ENCODE measurements at places on chromosomes 16 and 17.

DNA sequence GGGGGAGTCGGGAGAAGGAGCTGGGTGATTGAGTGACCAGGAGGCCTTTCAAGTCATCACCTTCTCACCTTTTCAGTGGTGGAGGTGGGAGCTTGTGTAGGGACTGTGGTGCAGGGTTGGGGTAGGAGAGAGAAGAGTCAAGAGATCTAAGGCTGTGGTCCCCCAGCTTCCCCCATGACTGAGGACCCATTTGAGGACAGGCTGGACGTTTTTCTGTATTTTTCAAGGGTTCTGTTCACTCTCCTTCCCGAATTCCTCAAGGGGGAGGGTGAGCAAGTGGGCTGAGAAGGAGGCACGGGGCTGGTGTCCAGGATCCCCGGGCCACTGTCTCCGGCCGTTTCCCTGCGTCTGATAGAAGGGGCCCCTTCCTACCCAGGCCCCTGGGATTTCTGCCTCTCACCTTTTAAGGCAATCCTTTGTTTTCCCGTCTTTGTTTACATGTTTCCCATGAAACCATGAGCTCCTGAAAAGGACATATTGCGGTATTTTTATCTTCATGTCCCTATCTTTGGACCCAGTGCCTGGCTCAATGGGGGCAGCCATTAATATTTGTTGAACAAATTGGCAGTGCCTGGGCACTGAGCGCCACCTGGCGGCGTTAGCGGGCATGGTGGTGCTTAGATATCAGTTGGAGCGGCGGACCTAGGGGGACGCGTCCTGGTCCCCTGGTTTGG, 9.2 kb upstream of the CD300A start:
- no peak for DNase-seq

GRCh38 chr17:31798205-31798724, 60.8 kb downstream of the COPRS start:
- DNase-seq = no peak

DNA sequence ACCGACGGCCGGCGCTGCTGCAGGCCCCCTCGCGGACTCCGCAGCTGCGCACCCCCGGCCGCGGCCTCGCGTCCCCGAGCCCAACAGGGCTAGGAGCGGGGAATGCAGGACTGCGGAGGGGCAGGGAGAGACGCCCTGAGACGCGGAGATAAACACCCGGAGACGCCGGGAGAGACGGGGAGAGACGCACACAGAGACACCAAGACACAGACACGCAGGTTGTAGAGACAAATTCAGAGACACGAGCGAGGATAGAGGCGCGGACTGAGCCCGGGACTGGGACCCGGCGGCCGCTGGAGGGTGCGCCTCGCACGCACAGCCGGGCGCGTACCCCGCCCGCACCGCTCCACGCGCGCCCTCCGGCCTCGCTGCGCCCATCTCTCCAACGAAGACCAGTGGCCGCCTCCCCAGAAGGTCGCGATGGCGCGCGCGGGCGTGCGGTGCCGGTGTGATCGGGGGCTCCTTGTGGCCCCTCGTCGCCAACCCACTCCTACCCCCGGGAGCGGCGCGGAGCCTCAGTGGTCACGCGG, 902 bp downstream of the STAC2 start:
- no peak for DNase-seq

DNA sequence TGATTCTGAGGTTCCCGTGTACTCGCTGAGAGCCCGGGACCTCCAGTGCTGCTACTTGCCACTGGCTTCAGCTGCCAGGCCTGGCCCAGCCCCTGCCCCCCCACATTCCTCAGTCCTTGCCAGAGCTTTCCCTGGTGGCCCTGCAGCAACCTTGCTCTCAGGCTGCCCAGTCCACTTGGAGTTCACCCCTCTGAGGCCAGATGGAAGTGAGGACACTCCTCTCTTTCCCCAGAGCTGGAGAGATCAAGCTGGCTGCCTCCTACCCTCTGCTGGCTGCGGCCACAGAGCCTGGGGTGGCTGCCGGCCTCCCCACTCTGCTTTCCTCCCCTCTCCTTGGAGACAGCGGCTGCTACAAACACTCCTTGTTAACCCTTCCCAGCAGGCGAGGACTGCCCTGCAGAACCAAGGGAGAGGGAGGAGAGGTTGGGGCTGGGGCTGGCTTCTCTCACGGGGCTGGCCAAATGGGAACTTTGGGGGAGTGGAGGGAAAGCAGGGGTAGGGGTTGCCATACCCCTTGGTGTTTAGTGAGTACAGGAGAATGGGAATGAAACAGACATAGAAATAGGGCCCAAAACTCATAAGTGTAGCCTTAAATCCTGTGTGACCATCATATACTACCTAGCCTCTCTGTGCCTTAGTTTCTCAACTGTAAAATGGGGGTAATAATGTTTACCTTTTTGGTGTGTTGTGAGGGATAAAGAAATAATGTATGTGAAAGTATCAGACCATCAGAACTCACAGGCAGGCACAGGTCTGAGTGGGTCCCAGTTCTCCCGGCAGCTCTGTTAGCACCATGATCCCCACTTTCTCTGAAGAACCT, at the start of gene GAS2L2:
Gene GAS2L2, minus strand, starts transcription at position 295 of the 820 bp plus-strand sequence. CDS start 389 bp downstream, outside the sequence.
- DNase-seq = no peak

GRCh38 chr17:5809056-5809455, 224.7 kb upstream of the NLRP1 start:
- no peak for DNase-seq

DNA sequence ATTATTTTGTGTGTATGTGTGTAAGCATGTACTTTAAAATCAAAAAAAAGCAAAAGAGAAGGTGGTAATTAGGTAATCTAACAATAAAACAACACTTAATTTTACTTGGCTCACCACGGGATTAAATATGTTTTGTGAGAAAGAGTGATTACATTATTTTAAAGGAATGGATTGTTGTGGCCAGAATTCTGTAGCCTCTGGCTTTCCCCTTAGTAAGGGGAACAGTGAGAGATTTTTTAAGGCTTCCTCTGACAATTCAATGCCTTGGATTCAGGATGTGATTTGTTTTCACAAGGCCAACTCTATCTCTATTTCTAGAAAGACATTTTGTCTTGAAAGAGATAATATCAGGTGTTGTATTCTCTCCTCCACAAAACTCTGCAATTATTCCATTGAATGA, 560.3 kb upstream of the CDH8 start:
- DNase-seq = no peak

- DNase-seq = no peak
Observed at GRCh38 chr16:85062845-85063244, 35.2 kb downstream of the KIAA0513 start.

DNA sequence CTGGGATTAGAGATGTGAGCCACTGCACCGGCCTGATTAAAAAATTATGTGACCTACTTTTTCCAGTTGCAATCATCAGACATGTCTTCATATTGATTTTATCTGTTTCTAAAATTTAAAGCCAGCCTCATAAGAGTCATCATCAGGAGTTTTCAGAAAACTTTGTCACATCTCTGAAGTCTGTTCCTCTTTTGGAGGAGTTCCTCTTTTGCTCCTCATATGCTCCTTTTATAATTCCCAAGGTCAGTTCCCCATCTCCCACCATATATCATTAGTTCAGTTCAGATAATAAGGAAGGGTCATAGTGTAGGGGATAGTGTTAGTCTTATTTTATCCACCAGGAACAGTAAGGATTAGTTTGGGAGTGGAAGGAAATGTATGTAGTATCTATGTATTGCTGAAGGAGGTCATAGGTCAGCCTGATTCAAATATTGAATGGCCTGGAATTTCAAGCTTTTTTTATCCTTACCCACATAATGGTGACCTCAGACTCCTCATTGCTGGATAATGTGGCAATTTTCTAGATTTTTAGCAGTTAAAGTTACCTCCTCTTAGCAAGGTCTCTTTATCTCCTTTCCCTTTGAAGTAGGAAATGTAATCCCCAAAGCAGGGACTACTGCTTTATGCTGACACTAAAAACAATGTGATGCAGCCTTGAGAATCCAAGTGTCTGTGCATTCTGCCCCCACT, 13.8 kb upstream of the DUSP14 start:
- no peak for DNase-seq

DNA sequence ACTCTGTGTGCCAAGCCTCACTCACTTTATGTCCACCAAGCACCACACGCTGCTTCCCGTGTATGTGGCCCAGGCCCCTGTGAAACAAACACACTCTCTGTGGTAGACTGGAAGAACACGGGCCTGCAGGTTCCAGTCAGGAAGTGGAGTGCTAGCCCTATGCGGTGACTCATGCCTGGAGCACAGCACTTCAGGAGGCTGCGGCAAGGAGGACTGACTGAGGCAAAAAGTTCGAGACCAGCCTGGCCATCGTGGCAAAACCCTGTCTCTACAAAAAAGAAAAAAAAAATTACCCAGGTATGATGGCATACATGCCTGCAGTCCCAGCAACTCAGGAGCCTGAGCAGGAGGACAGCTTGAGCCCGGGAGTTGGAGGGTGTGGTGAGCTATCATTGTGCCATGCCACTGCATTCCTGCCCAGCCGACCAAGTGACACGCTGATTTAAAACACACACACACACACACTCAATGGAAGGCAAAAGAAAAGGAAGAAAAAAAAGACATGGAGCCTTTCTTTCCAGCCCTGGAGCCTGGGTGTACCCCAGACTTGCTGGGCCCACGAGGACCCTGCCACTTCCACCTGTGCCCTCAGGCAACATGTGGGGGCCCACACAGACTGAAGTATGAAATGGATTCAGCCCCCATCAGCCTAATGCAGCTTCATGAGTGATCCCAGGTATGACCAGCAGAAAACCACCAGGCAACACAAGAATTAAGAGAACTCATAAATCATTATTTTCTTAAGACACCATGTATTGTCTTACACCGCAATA, 126.6 kb downstream of the ANKRD11 start:
- no peak for DNase-seq

- no peak for DNase-seq
Observed at GRCh38 chr17:56319531-56319930, 166.3 kb downstream of the ANKFN1 start.

DNA sequence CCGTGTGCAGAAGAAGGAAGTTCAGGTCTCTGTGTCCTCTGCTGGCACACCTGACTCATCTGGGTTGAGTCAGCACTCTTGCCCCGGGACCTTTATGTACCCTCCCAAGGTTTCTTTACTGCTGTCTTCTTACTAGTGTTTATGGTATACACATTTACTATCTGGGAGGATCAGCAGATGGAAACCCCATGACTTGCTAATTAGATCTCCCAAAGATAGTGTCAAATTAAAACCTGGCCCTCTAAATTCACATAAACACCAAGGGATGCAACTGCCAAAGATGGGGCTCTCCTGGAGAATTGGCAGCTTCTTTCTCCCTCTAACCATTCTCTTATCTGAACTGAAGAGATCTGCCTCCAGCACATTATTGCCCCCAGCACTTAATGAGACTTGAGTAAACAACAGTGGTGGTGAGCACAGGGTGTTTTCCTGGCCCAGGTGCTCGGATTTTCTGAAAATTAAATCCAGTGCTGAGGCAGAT, 718.1 kb upstream of the SOX9 start:
- no peak for DNase-seq

DNA sequence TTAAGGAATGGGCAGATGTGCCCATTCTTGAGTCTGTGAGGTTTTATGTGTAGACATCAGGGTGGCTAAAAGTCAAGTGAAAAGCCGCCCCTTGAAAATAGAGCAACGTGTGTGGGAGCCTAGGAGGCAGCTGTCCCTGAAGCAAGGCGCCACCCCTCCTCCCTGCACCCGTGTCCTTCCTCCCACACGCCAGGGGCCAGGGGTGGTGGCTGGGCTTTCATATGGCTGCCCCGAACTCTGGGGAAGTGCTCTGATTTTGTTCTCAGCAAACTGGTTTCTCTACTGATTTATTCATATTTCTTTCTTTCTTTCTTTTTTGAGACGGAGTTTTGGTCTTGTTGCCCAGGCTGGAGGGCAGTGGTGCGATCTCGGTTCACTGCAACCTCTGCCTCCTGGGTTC, 4.7 kb downstream of the ZNF750 start:
- no peak for DNase-seq

Measured in stimulated activated CD8-positive, alpha-beta memory T cell treated with anti-CD3 and anti-CD28 coated beads, Interleukin-7, amount 100 ng/mL, for 48 hours (primary cell).